ENCODE measurements at places on chromosomes 2 and 18.

- no peak for DNase-seq
These were observed 11.7 kb downstream of the COLEC11 start for GRCh38 chr2:3606370-3607201.

GRCh38 chr2:102016399-102016955 lies 24.7 kb downstream of the IL1R2 start:
- no peak for DNase-seq

DNA sequence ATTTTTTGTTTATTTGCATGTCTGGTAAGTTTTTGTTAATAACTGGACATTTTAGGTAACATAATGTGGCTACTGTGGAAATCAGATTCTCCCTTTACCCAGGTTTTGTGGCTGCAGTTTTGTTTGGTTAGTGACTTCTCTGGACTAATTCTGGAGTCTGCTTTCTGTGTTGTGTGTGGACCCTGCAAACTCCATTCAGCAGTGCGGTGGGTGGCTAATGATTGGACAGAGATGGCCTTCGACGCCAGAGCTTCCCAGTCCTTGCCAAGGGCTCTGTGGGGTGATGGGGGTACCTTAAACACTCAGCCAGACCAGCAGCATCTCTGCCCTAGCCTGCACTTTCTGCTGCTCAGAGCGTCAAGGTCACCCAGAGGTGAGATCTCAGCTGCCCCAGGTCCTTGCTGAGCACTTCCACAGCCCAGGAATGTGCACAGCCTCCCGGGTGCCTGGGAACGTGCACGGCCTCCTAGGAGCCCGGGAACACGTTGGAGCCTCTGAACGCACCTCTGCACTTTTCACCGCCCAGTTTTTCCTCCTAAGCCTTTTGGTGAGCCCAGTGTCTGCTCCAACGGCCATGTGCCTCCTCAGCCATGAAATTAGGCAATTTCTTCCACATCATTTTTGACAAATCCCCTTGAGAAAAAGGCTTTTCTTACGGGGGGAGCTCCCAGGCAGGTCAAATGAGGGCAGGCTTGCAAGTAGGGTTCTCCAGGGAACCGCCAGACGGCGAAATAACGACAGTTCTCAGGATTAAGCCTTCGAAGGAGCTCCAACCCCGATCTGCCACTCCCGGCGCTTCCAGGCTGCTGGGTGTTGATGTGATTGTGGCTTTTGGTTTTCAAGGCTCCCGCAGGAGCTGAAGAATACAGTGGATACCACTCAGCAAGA lies 35.2 kb upstream of the KLF11 start:
- DNase-seq, result no peak

GRCh38 chr18:67694787-67695186 lies 178.3 kb upstream of the DSEL start:
- no peak for DNase-seq

- DNase-seq, result no peak
These were observed 39.1 kb downstream of the CALCRL start for GRCh38 chr2:187408926-187409325.

GRCh38 chr2:166892397-166892796 lies 4.1 kb downstream of the XIRP2 start:
- DNase-seq, result no peak

DNA sequence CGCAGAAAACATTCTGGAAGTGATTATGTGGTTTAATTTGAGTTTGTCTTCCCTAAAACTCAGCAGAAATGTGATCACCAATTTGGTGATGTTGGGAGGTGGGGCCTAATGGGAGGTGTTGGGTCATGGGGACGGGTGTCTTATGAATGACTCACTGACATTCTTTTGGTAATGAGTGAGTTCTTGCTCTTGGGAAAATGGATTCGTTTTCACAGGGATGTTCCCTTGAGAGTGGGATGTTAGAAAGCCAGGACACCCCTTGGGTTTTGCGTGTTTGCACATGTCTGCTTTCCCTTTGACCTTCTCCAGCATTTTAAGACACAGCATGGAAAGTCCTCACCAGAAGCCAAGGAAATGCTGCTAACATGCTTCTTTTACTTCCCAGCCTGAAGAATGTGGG lies 321.5 kb upstream of the NT5C1B start:
- DNase-seq, result peak; percentile 43
